ENCODE measurements at places on chromosomes 16 and 17.

DNA sequence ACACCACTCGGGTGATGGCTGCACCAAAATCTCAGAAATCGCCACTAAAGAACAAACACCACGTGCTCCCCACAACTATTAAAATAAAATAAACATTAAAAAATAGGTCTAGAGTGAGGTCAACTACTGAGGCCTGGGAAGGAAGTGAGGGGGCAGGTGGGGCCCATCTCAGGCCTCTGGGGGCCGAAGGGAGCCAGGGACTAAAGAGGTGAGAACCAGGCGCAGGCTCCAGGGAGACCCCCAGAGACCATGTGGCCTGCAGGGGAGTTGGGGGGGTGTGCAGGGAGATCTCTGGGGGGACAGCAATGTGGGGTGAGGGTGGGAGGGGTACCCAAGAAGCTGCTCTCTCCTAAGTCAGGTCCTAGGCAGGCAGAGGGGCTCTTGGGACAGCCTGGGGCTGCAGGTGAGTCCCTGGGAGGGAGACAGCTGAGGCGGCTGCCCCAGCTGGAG, 111.3 kb upstream of the SMURF2 start:
- DNase-seq: no peak

DNA sequence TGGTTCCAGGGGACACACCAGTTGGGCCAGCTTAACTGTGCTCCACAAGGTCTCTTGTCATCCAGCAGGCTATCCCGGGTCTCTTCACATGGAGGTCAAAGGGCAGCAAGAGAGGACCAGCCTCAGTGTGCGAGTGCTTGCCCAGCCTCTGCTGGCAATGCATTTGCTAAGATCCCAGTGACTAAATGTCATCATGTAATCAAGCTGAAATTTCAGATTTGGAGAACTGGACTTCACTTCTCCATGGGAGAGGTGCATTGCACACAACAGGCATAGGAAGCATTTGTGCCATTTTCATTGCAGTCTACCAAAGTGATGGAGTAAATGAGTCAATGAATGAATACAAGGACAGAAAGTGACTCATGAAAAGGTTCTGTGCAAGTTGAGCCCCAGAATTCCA, 51.2 kb upstream of the KDM8 start:
- DNase-seq: no peak

GRCh38 chr16:48607056-48607825, 2.7 kb downstream of the N4BP1 start:
- DNase-seq: no peak

- no peak for DNase-seq
Observed at GRCh38 chr16:48558371-48558841, 51.6 kb downstream of the N4BP1 start.
